ENCODE measurements at places on chromosomes 7 and 10.

DNA sequence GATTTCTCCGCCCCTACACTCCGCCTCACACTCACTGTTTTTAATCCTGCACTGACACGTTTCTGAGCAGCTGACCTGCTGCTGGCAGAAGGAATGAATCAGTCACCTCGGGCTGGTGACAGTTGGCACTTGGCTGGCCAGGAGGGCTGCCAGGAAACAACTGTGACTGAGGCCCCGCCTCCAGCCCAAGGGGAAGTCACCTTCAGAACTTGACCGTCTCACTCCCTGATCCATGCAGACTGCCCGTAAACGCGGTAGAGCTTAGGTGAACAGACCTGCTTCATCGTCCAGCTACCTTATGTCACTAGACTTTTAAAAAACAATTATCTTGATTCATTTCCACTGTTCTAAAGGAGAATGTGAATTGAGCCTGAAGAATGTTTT lies 107.5 kb downstream of the DOCK1 start:
- H3K27ac ChIP-seq: peak overlapping the region; percentile 82
- peak; percentile 94 for DNase-seq
- H3K27me3 ChIP-seq: no peaks in the 10 kb centered on the region
- peaks cover 4% of the 10 kb centered on the region for H3K4me1 ChIP-seq

GRCh38 chr7:18916826-18917225 lies 200.6 kb downstream of the TWIST1 start:
- DNase-seq: no peak
- H3K4me1 ChIP-seq: no peaks in the 10 kb centered on the region
- H3K4me3 ChIP-seq: no peak overlapping the region
- H3K36me3 ChIP-seq: no peaks in the 10 kb centered on the region
- no peaks in the 10 kb centered on the region for H3K27me3 ChIP-seq

GRCh38 chr10:120689777-120690529 lies 161.2 kb upstream of the WDR11 start:
- H3K4me1 ChIP-seq: no peaks in the 10 kb centered on the region
- H3K4me3 ChIP-seq: no peak overlapping the region
- H3K36me3 ChIP-seq: no peaks in the 10 kb centered on the region

GRCh38 chr7:158738841-158739240 lies 34.2 kb upstream of the NCAPG2 start:
- H3K4me1 ChIP-seq: no peaks in the 10 kb centered on the region
- H3K27ac ChIP-seq: no peak overlapping the region
- H3K36me3 ChIP-seq: peaks cover 54% of the 10 kb centered on the region
- no peaks in the 10 kb centered on the region for H3K27me3 ChIP-seq
- no peak overlapping the region for H3K4me3 ChIP-seq

DNA sequence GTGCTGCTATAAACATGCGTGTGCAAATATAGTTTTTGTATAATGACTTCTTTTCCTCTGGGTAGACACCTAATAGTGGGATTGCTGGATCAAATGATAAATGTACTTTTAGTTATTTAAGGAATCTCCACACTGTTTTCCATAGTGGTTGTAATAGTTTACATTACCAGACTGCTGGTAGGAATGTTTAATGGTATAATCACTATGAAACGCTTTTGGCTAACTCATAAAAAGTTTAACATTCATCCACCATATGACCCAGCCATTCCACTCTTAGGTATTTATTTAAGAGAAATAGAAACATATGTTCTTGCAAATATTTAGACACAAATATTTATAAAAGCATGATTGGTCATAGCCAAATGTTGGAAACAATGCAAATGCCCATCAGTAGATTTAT lies 32.1 kb upstream of the TFEC start:
- H3K4me3 ChIP-seq: no peak overlapping the region
- no peaks in the 10 kb centered on the region for H3K27me3 ChIP-seq
- no peaks in the 10 kb centered on the region for H3K4me1 ChIP-seq
- no peak for DNase-seq
- H3K36me3 ChIP-seq: no peaks in the 10 kb centered on the region

GRCh38 chr7:146074195-146074765 lies 42.3 kb upstream of the CNTNAP2 start:
- no peaks in the 10 kb centered on the region for H3K36me3 ChIP-seq
- H3K4me1 ChIP-seq: no peaks in the 10 kb centered on the region
- H3K27ac ChIP-seq: no peak overlapping the region
- DNase-seq: no peak
- no peak overlapping the region for H3K4me3 ChIP-seq
- no peaks in the 10 kb centered on the region for H3K27me3 ChIP-seq

DNA sequence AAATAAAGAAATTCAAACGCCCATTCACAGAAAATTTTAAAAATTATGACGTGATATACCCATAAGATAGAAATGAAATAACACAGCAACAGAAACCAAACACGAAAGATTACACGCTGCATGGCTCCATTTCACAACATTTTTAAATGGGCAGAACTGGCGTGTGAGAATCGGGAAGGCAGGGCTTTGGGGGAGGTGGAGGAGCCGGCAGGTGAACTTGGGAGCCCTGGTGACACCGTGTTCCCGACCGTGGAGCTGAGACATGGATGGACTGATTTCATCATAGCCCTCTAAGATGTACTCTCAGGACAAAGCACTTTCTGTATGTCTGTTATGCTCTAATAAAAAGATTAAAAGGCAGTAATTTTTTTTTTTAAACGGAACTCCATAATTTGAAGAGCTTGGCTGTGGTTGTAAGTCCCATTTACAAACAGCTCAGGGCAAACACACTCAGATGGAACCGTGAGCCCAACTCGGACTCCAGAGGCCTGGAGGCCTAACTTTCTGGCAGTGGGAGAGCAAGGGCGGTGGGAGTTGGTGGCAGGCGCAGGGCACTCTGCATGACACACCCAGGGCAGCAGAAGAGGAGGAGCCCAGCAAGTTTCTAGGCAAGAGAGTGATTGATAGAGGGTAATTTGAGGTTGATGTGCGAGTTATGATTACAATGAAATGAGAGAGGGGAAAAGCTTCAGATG lies 203.4 kb downstream of the MAD1L1 start:
- H3K27ac ChIP-seq: no peak overlapping the region
- H3K36me3 ChIP-seq: no peaks in the 10 kb centered on the region
- no peaks in the 10 kb centered on the region for H3K4me1 ChIP-seq
- DNase-seq: peak; percentile 40

- no peaks in the 10 kb centered on the region for H3K36me3 ChIP-seq
- no peak overlapping the region for H3K27ac ChIP-seq
- H3K27me3 ChIP-seq: no peaks in the 10 kb centered on the region
- no peak for DNase-seq
- no peak overlapping the region for H3K4me3 ChIP-seq
These were observed 25.8 kb upstream of the SLF2 start for GRCh38 chr10:100886963-100887362.

DNA sequence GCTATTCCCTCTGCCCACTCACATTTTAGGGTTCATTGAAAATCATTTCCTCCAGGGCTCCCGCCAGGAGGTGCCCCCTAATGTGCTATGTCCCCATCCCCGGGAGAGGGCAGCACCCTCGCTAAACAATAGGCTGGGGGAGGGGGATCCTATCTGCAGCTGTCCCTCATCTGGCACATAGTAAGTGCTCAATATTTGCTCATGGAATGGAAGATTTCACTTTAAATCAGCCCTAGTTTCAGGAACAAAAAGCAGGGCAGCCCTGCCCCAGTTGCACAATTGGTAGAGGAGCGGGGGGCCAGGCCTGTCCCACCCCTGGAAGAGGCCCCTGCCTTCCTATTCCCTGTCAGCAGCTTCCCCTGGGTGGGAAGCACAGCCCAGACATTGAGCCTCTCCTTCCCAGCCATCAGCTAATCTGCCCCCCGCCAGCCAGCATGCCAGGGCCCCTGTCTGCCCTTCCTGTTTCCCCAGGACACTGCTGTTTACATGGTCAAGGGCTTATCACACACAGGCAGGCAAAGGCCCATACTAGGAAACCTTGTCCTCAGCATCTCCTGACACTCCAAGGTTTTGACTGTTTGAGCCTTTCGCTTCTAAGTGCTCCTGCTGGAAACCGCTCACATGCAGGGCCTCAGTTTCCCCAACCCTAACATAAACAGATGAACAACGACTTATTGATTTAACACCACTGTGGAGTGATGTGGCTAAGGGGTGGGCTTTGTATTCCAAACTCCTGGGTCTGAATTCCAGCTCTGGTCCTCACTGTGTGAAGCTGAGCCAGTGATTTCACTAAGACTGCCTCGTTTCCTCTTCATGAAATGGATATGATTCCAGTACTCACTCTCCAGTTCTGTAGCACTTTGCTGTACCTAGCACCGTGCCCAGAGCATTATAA lies 130.7 kb upstream of the ZMIZ1 start:
- H3K36me3 ChIP-seq: no peaks in the 10 kb centered on the region
- no peaks in the 10 kb centered on the region for H3K4me1 ChIP-seq
- H3K27ac ChIP-seq: peak overlapping the region; percentile 41
- DNase-seq: no peak
- H3K4me3 ChIP-seq: no peak overlapping the region
- H3K27me3 ChIP-seq: no peaks in the 10 kb centered on the region

DNA sequence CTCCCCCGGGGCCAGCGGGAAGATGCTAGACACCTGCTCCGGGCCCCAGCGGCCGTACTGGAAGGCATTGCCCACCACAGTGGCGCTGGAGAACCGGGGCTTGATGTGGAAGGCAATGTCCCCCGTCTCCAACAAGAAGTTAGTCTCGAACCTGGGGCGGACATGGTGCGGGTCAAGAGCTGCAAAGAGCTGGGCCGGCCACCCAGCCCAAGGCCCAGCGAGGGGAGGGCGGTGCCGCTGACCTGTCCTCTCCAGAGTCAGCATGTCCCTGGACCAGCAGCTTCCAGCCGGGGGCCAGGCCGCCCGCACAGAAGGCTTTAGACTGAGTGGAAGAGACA lies 551 bp downstream of the GRIFIN start:
- no peaks in the 10 kb centered on the region for H3K27me3 ChIP-seq
- no peaks in the 10 kb centered on the region for H3K36me3 ChIP-seq
- no peak overlapping the region for H3K27ac ChIP-seq
- no peak for DNase-seq
- peaks cover 10% of the 10 kb centered on the region for H3K4me1 ChIP-seq

DNA sequence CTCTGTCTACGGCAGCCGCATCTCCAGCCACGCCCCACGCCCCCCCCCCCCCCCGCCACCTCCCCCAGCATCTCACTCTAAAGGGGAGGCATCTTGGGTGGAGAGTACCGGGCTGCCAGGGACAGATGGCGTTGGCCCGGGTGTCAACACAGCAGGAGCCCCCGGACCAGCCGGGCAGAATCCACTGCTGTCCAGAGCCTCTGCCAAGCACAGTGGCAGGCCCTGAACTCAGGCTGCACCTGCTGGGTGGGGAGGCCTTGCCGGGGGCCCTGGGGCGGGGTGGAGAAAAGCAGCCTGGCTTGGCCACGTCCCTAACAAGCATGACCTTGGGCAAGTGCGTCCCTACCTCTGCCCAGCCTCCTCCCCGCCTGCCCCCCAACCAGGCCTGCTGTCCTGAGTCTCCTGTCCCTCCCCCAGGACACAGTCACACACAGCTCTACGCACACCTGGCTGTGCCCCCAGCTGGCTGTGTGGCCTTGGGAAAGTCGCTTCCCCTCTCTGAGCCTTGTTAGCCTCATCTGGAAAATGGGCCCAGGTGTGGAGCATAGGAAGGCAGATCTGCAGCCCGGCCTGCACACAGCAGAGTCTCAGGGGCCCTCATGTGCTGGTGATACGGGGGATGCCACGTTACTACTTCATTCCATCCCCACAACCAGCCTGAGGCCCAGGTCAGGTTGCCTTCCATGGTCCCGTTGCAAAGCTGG lies 45.2 kb downstream of the MICALL2 start:
- no peak for DNase-seq
- no peaks in the 10 kb centered on the region for H3K36me3 ChIP-seq
- H3K4me1 ChIP-seq: no peaks in the 10 kb centered on the region

DNA sequence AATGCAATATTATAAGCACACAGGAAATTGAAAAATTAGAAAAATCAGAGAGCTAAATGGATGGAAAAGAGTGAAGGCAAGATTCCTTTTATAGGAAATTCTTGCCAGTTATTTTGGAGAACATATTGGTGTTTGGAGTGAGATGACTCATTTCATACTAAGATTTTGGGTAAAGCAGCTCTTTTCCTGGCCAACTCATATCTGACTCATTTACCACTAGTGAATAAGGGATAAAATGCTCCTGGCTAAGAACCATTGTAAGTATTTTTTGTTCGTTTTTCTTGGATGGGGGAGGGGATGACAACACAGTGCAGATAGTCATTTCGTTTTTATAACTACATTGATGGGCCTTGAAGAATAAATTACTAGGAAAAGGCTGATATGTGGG lies 139.3 kb downstream of the TWIST1 start:
- DNase-seq: no peak
- H3K36me3 ChIP-seq: no peaks in the 10 kb centered on the region
- no peaks in the 10 kb centered on the region for H3K4me1 ChIP-seq
- H3K4me3 ChIP-seq: no peak overlapping the region
- no peaks in the 10 kb centered on the region for H3K27me3 ChIP-seq
- H3K27ac ChIP-seq: no peak overlapping the region

All from kidney (tissue), 22 donors.